ENCODE measurements at places on chromosomes 5 and 9.

GRCh38 chr9:37032713-37033112 is 1.4 kb downstream of the PAX5 start:
- DNase-seq = no peak

DNA sequence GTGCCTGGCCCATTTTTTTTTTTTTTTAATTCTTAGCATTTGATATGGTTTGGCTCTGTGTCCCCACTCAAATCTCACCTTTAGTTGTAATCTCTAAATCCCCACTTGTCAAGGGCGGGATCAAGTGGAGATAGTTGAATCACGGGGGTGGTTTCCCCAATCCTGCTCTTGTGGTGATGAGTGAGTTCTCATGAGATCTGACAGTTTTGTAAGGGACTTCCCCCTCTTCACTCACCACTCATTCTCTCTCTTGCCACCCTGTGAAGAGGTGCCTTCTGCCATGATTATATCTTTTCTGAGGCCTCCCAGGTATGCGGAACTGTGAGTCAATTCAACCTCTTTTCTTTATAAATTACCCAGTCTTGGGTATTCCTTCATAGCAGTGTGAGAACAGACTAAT is 27.2 kb downstream of the NDUFAF2 start:
- DNase-seq = no peak

- DNase-seq = no peak
Measured at GRCh38 chr9:72924154-72924790, 28.6 kb downstream of the ALDH1A1 start.

DNA sequence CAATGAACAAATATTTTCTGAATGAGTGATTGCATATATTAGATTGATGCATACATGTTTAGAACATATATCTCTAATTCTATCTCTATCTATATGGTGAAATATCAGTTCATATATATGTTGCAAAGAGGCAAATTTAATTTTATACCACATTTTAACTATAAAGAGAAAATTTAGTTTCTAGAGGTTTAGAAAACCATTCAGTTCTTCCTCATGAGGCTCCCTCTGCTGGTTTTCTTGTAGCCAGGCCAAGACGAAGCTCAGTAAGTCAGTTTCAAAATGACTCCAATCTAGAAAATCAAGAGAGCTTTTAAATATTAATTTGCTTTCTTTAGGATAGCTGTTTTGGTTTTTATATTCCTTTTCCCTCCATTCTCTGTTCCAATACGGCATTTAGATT is 312.1 kb downstream of the TMEM232 start:
- DNase-seq = no peak

- no peak for DNase-seq
Measured at GRCh38 chr9:94908583-94909249, 182.2 kb downstream of the AOPEP start.

- no peak for DNase-seq
Measured at GRCh38 chr5:61048534-61048933, 103.5 kb downstream of the NDUFAF2 start.

- no peak for DNase-seq
Measured at GRCh38 chr5:149358868-149359495, 1.1 kb downstream of the PCYOX1L start.

All from mucosa of descending colon (tissue), 3 donors.